Left renal pelvis (tissue), 4 donors: ENCODE measurements at places on chromosomes 7 and 10. TPM values are rescaled to one million over a fixed set of nuclear protein-coding genes. Genes with fewer than 3 reads are reported as not detected.

- no peak for DNase-seq
Observed at GRCh38 chr7:139562491-139562890, 39.0 kb downstream of the CLEC2L start.

GRCh38 chr7:45215601-45216062, 58.0 kb downstream of the RAMP3 start:
- no peak for DNase-seq

PLPP4 gene
- polyA plus RNA-seq, result 5.9 TPM

DNA sequence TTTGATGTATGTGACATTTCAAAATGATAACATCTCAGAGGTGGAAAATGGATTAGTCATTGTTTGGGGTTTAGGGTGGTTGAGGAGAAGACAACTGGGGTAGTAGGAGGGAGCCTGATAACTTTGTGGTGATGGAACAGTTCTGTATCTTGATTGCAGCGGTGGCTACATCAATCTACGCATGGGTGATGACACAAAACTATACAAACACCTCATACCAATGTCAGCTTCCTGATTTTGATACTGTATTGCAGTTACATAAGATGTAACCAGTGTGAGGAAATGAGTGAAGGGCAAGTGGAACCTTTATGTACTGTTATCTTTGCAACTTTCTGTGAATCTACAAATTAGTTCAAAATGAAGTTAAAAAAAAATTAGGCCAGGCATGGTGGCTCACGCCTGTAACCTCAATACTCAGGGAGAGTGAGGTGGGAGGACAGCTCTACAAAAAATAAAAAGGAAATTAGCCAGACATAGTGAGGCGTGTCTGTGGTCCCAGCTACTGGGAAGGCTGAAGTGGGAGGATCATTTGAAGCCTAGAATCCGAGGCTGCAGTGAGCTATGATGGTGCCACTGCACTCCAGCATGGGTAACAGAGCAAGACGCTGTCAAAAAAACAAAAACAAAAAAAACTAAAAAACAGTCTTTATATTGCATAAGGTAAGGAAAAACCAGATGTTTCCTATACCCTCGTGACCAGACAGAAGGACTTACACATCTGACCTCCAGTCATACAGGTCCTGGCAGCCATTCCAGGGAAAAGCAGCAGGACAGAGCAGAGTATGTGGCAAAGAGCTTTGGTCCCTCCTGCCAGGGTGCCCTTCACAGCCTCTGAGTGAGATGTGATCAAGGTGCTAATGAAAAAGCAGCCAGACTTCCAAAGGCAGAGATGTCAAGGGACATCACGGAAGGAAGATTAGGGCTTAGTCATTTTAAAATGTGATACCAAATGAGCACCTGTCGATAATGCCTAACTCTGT, 50.8 kb downstream of the CYTH3 start:
- DNase-seq, result no peak

DNA sequence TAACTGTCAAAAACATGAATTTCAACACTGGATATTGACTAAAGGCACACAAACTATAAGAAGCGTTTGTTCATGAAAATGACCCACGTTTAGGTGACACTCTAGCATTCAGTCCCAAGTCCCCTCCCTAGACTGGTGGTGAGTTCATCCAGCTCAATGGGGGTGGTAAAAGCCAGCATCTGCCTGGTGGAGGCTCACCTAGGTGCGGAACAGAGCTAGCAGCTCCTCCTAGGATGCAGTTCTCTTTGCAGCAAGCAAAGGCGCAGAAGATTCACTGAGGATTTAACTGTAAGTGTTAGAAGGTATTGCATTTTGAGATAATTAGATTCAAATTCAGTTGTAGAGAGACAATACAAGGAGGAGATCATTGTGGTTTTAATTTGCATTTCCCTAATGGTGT, 87.6 kb downstream of the VSTM2A start:
- no peak for DNase-seq

- DNase-seq, result no peak
Observed at GRCh38 chr10:18158773-18159265, 18.6 kb downstream of the CACNB2 start.

GRCh38 chr7:29255199-29255878, 60.8 kb downstream of the CHN2 start:
- DNase-seq, result no peak

DNA sequence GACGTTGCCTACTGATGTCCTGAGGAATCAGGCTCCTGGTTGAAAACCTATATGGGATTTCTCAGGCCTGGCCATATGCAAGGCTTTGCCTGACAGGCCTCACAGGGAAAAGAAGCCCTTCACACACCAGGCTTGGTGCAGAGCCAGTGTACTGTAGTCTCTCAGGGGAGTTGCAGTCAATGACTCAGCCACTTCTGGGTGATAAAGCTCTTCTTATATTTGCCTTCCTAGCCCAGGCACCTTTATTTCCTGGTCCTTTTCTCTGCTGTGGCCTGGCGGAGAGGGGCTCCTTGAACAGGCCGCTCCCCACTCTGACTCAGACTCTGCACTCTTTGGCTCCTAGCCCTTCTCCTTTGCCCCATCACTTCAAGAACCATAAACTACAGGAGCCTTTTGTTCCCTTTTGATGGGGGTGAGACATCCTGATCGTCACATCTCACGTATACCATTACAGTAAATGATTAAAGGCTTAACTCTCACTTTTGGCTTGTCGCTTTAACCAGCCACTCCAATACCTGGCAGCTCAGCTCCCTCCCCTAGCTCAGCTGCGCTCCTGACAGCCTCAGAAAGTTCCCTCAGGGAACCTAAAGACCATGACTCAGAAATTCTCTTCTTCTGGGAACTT, 33.5 kb downstream of the DPY19L1 start:
- no peak for DNase-seq

DNA sequence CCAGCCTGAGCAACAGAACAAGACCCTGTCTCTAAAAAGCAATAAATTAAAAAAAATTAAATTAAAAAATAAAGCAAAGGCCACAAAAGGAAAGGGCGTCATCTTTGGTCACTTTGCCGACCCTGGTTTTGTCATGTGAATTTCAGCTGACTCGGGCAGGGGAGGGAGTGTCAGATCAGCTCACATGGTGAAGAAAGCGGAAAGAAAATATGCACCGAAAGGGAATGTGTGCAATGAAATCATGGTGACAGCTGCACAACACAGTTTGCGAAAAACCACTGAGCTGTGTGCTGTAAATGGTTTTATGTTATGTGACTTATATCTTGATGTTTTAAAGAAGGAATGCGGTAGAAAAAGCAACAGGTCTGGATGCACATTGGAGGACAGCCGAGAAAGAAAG, 39.8 kb downstream of the RCC1L start:
- no peak for DNase-seq

RNF32 gene
- polyA plus RNA-seq, result 2.4 TPM

DNA sequence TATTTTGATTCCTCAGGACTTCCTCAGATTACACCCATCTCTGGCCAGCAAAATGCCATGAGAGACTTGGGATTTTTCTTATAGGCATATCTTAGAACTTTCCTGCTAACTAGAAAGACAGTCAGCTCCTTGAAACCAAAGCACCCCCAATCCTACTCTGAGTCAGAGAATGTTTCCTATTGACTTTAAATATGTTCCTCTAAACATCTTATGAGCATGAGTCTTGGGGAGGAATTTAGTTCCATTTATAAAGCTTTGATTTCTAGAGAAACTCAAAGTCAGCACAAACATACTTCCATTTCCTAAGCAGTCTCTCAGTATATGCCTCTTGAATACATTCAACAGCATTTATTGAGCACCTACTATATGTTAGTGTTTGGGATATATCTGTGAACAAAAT, 128.5 kb downstream of the INHBA start:
- no peak for DNase-seq

CLRN3 gene
- not detected for polyA plus RNA-seq

MDFIC gene
- polyA plus RNA-seq, result 59.9 TPM

GRCh38 chr7:75950111-75950681, 35.2 kb downstream of the POR start:
- no peak for DNase-seq

- no peak for DNase-seq
Observed at GRCh38 chr10:106508950-106509349, 655.6 kb downstream of the SORCS1 start.

- no peak for DNase-seq
Observed at GRCh38 chr10:83248106-83248631, 891.1 kb upstream of the GHITM start.

DNA sequence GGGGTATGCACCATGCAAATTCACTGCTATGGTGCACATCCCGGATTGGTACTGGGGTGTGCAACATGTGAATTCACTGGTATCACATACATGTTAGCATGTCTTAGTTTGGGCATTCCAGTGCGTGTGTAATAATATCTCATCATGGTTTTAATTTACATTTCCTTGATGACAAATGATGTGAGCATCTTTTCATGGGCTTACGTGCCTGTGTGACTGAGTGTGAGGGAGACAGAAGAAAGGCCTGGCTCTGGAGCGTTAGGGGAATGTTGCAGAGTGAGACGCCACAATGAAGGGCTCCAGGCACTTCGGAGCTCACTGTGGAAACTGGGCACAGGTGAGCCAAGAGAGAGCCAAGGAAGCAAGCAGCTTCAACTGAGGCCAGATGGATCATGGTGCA, 162.6 kb downstream of the UBE2H start:
- DNase-seq, result no peak

GATA3 gene
- polyA plus RNA-seq, result 3.6 TPM

TMEM236 gene
- 0.29 TPM for polyA plus RNA-seq

- DNase-seq, result no peak
Observed at GRCh38 chr7:45027774-45028114, 27.7 kb downstream of the CCM2 start.

- no peak for DNase-seq
Observed at GRCh38 chr7:15753887-15754579, 67.5 kb upstream of the MEOX2 start.

DNA sequence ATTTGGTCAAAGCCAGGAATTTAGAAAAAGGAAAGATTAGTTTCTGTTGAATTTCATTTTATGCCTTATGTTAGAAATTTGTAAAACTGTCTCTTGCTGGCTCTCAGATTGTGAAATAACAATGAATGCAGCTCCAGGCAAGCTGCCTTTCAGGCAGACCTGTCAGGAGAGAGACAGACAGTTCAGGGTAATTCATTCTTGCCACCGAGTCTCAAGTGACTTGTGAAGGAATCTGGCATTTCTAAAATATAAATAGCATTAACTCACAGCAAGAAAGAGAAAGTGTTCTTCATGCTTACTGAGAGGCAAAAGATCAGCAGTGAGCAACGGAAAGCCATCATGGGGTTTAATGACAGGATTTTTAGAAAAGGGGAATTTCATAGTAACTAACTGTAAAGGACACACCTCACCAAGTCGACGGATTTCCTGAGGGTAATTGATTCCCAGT, 442.3 kb upstream of the AKR1E2 start:
- no peak for DNase-seq

- no peak for DNase-seq
Observed at GRCh38 chr7:14924398-14924797, 21.8 kb upstream of the DGKB start.

DNA sequence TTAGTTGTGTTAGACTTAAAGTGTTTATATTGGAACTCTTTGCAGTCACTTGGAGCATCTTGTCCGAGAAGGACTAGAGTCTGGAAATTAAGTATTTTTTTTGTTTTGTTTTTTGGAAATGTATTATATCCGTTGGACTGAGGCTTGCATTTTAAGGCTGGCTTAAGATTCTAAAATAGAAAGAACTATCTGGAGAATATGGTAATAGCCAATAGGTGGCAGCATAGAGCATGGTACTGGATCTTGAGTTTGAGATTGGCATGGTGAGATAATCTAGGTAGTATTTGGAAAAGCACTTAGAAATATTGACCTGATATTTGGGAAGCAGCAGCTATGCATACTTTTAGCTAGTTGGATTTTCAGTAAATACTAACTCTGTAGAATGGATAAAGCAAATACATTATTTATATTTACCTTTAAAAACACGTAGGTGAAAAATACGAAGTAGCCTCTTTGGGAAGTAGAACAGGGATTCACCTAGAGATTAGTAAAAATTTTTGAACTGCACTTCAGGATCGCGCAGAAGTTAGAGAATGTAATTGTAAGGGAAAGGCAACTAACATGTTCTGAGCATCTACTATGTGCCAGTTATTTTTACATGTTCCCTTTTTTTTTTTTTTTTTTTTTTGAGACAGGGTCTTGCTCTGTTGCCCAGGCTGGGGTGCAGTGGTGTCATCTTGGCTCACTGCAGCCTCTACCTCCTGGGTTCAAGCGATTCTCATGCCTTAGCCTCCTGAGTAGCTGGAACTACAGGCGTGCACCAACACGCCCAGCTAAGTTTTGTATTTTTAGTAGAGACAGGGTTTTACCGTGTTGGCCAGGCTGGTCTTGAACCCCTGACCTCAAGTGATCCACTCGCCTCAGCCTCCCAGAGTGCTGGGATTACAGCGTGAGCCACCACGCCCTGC, 78.6 kb downstream of the LCOR start:
- no peak for DNase-seq

GRCh38 chr7:27131390-27131819, 848 bp upstream of the HOXA4 start:
- no peak for DNase-seq

TMEM140 gene
- 33.6 TPM for polyA plus RNA-seq

RBP3 gene
- 0.04 TPM for polyA plus RNA-seq

DNA sequence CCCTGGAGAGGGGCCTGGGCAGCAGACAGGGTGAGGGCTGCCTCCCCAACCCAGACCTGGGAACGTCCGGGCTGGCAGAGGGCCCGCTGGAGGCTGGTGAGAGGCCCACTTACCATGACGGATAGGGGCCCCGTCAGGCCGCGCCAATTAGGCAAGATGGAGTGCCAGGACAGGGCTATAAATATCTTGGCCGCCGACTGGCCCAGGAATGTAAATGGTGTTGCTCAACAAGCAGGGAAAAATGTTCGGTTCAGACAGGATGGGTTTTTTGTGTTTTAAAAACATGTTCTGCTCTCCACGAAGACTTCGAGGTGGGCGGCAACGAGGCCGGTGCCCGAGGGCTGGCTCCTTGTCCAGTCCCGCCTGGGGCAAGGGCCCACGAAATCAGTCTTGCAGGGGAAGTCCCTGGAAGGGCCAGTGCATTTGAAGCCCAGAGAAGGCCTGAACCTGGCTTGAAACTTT, 35.8 kb upstream of the ELN start:
- no peak for DNase-seq

DNA sequence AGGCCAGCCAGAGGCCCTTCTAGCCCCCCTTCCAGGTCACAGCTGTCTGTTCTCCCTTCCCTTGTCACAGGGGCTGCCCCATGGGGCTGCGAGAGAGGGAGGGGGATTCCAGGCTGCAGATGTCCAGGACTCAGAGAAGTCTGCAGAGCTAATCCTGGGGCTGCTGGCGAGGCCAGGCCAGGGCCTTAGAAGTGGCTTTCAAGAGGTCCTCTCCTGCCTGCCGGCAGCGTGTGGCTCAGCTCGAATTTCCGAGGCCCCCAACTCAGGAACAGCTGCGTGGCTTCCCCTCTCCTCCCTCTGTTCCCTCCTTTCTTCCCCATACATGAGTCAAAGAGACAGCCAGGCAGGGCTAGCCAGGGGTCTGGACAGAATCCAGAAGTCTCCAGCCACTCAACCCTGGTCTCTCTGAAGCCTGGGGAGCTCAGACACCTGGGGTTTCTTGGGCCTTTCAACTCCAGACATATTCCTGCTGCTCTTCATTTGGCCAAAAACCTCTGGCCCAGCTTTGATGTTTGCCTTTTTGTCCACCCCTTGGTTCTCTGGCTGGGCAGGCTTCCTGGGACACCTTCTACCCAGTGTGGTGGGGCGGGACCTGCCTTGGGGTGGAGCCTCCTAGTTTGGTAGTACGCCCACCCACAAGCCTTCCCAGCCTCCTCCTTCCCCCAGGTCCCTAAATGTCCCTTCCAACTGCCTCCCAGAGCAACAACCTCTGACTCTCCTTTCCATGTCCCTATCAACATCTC, 21.8 kb upstream of the EIF5AL1 start:
- DNase-seq, result peak; percentile 61
